ENCODE measurements at places on chromosomes 3 and 15. TPM values are rescaled to one million over a fixed set of nuclear protein-coding genes. Genes with fewer than 3 reads are reported as not detected.

CRABP1 gene
- not detected for total RNA-seq

SENP8 gene
- total RNA-seq: 0.14 TPM

CEP63 gene
- total RNA-seq: 13.2 TPM

NR2C2 gene
- 42.1 TPM for total RNA-seq

CFAP20DC gene
- total RNA-seq: 0.11 TPM

CYP19A1 gene
- total RNA-seq: not detected

SH3BP5 gene
- 17.7 TPM for total RNA-seq

- no peak for DNase-seq
- no peak overlapping the region for H3K4me3 ChIP-seq
- H3K4me1 ChIP-seq: no peaks in the 10 kb centered on the region
- no peaks in the 10 kb centered on the region for H3K27me3 ChIP-seq
Measured at GRCh38 chr3:160183345-160184076, 41.7 kb upstream of the C3orf80 start.

- no peak overlapping the region for H3K4me3 ChIP-seq
- H3K27ac ChIP-seq: no peak overlapping the region
- H3K4me1 ChIP-seq: no peaks in the 10 kb centered on the region
- H3K36me3 ChIP-seq: no peaks in the 10 kb centered on the region
- H3K27me3 ChIP-seq: no peaks in the 10 kb centered on the region
Measured at GRCh38 chr3:133058243-133058642, 20.1 kb downstream of the TMEM108 start.

DNA sequence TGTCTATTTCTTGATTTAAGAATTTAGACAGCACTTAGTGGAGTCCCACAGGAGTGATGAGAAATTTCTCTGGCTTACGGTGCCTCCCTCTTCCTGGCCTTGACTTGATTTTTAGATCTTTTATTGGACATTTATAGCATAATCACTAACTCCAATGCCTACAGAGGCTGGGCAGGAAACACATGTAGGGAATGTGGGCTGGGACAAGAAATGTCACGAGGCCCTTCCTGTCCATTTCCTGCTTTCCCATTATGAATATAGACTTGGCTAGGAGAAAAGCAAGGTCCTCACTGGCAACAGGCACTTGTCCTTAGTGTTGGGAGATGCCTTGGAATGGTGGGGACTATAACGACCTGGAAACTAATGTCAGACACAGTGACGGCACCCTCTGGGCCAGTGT lies 100.3 kb downstream of the MYLK start:
- no peaks in the 10 kb centered on the region for H3K36me3 ChIP-seq
- H3K27ac ChIP-seq: no peak overlapping the region
- H3K4me1 ChIP-seq: no peaks in the 10 kb centered on the region

- H3K4me3 ChIP-seq: no peak overlapping the region
- no peaks in the 10 kb centered on the region for H3K27me3 ChIP-seq
- H3K4me1 ChIP-seq: no peaks in the 10 kb centered on the region
- peaks cover 16% of the 10 kb centered on the region for H3K36me3 ChIP-seq
- no peak overlapping the region for H3K27ac ChIP-seq
Measured at GRCh38 chr3:126432361-126433104, 37.8 kb downstream of the CFAP100 start.

GRCh38 chr15:70799667-70800450 lies 36.5 kb upstream of the UACA start:
- H3K4me1 ChIP-seq: no peaks in the 10 kb centered on the region
- no peak overlapping the region for H3K27ac ChIP-seq
- H3K27me3 ChIP-seq: peaks cover under 1% of the 10 kb centered on the region
- DNase-seq: no peak
- H3K4me3 ChIP-seq: no peak overlapping the region

- no peak for DNase-seq
- no peak overlapping the region for H3K27ac ChIP-seq
- no peaks in the 10 kb centered on the region for H3K36me3 ChIP-seq
Measured at GRCh38 chr3:194382892-194383223, 13.3 kb upstream of the LRRC15 start.

DNA sequence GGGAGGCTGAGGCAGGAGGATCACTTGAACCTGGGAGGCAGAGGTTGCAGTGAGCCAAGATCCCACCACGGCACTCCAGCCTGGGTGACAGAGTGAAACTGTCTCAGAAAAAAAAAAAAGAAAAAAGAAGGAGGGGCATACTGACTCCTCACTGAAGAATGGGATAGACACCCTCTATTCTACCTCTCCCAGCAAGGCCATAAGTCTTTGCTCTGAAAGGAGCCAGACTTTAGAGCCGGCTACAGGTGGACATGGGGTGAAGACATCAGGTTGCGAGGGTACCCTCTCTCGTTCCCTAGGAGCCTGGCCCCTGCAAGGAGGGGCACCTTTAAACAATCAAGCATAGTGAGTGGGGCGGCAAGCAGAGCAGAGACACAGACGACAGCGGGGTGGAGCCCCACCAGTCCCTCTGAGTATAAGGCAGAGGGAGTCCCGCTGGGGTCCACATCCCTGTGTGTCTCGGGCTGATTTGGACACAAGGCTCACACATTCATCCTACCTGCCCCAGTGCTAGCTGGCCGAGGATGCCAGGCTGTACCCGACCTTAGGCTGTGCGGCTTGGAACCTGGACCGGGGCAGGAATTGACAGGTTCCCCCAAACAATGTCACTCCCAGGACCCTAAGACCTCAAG lies 1.1 kb downstream of the GRAMD2A start:
- peaks cover 34% of the 10 kb centered on the region for H3K36me3 ChIP-seq
- H3K4me1 ChIP-seq: peaks cover 15% of the 10 kb centered on the region
- peaks cover 13% of the 10 kb centered on the region for H3K27me3 ChIP-seq
- DNase-seq: no peak

- no peak overlapping the region for H3K4me3 ChIP-seq
- no peaks in the 10 kb centered on the region for H3K36me3 ChIP-seq
- DNase-seq: no peak
- no peak overlapping the region for H3K27ac ChIP-seq
- no peaks in the 10 kb centered on the region for H3K27me3 ChIP-seq
Measured at GRCh38 chr3:72279631-72280041, 494.7 kb upstream of the PROK2 start.

- H3K4me3 ChIP-seq: no peak overlapping the region
- H3K4me1 ChIP-seq: peaks cover 14% of the 10 kb centered on the region
- H3K27me3 ChIP-seq: no peaks in the 10 kb centered on the region
- H3K36me3 ChIP-seq: peaks cover 3% of the 10 kb centered on the region
Measured at GRCh38 chr15:55401786-55402246, 6.3 kb downstream of the CCPG1 start.

- no peaks in the 10 kb centered on the region for H3K36me3 ChIP-seq
- no peak overlapping the region for H3K4me3 ChIP-seq
- no peak overlapping the region for H3K27ac ChIP-seq
Measured at GRCh38 chr3:39849992-39850715, 40.7 kb downstream of the MYRIP start.

- DNase-seq: no peak
- H3K4me3 ChIP-seq: no peak overlapping the region
- H3K4me1 ChIP-seq: no peaks in the 10 kb centered on the region
- no peaks in the 10 kb centered on the region for H3K27me3 ChIP-seq
- peaks cover 83% of the 10 kb centered on the region for H3K36me3 ChIP-seq
Measured at GRCh38 chr15:30924353-30924752, 20.6 kb downstream of the FAN1 start.

- peaks cover 16% of the 10 kb centered on the region for H3K36me3 ChIP-seq
- H3K4me1 ChIP-seq: peaks cover 56% of the 10 kb centered on the region
- H3K27ac ChIP-seq: peak overlapping the region; percentile 92
- H3K27me3 ChIP-seq: no peaks in the 10 kb centered on the region
- peak overlapping the region; percentile 95 for H3K4me3 ChIP-seq
Measured at GRCh38 chr15:75640483-75641178, 607 bp upstream of the IMP3 start.

DNA sequence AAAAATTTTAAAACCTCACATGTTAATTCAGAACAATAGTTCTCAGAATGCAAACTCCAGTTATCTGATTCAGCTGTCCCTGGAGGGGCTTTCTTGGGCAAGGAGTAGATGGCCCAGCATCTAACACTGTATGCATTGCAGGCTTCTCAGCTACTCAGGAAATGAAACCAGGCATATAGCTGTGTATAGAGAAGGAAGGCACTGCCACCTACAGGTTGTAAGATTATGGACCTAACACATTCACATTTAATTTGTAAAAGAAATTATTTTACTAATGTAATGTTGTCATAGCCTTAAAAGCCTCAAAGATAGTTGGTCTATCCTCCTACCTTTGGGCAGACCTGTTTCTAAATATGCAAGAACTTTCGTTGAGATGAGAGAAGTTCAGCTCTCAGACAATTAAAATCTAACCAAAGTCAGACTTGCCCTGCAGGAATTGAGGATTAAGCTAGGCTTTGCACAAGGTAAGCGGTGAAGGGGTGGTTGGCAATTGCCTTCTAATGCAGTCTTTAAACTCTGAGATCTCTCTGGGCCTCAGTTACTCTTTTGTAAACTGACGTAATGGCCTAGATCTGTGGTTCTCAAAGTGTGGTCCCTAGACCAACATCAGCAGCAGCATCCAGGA lies 132.8 kb upstream of the SLC24A5 start:
- no peak for DNase-seq
- H3K27me3 ChIP-seq: no peaks in the 10 kb centered on the region
- no peaks in the 10 kb centered on the region for H3K4me1 ChIP-seq
- H3K27ac ChIP-seq: no peak overlapping the region
- no peak overlapping the region for H3K4me3 ChIP-seq
- H3K36me3 ChIP-seq: no peaks in the 10 kb centered on the region

Measured in CD4-positive, alpha-beta T cell (primary cell).